ENCODE measurements at places on chromosomes 12 and 14.
A peak's percentile ranks its signal among the peaks of the same experiment; 100 is the strongest.

DNA sequence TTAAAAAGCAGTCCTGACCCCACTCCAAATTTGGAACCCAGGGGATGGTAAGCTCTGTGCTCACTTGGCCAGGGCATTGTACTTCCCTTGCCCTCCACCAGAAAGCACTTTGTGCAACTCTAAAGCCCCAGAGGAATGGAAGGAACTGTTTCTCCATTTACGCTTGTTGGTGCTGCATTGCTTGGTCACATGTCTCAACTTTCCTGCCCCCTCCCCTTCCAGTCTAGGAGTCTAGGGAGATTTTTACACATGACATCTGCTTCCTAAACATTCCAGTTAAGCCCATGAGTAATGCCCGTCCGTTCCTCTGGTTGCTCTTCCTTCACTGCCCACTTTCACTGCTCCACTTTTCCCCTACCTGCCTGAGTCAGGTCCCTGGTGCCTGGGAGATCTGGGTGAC is 92.6 kb upstream of the MAP1LC3B2 start:
- peak; percentile 70 for DNase-seq

DNA sequence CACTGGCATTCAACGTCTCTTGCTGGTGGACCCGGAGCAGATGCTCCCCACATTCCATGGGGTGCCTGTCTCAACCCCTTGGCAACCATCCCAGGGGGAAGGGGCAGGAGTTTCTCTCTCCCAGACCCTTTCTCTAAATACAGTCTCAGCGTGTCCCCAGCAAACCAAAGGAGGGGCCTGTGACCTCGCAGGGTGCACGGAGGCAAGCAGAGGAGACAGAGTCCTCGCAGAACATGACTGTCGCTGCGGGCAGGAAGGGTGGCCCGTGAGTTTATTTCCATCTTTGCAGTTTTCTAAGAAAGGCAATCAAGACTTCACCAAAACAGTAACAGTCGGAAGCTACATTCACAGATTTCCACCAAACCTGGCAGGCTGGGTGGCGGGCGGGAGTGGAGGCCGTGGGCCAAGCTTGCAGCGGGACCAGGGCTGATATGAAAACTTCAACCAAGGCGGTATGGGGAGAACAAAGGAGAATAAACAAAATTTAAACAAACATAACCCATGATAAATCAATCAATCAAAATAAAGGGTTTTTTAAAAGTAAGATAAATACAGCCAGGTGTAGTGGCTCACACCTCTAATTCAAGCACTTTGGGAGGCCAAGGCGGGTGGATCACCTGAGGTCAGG is 18.6 kb downstream of the BRF1 start:
- DNase-seq, result no peak

GRCh38 chr12:126747530-126748149 is 1519.3 kb upstream of the TMEM132C start:
- DNase-seq, result peak; percentile 35

DNA sequence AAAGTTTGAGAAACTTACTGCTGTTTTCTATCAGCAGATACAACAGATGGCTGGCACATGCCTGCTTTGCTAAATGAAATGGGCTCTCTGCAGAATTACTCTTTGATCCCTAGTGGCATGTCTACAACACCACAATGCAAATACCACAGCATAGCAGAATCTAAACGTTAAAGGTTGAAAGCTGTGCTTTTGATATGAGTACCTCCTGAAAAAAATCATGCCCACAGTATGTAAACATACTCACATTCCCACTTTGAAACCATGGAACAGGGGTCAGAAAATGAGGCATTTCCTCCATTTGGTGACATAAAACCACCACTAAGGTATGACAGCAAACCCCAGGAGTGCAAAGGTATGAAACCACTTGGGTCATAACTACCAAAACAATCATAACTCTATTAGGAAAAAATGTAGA is 7.5 kb downstream of the WIF1 start:
- DNase-seq, result no peak

GRCh38 chr12:69007101-69007854 is 74.3 kb upstream of the CPM start:
- DNase-seq, result peak; percentile 31

DNA sequence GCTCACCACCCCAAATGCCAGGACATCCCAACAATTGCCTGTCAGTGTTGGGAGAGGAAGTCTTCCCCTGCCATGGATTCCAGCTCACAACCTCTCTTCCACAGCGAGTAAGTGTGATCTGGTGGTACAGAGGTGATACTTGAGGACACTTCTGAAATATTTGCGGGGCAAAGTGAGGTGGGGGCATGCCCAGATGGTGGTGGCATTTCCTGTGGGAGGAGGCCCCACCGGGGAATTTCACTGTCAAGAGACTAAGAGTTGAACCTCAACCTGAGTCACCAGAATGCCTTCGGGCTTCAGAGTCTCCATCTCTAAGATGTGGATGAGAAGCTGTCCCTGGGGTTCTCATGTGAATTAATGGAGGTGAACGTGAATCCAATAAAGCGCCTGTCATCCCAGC is 122.3 kb upstream of the RFLNA start:
- peak; percentile 81 for DNase-seq

- DNase-seq, result peak; percentile 85
These were observed 426.9 kb upstream of the MIS18BP1 start for GRCh38 chr14:45679853-45680252.

- no peak for DNase-seq
These were observed 25.4 kb downstream of the DNAH10 start for GRCh38 chr12:123787466-123787865.

- DNase-seq, result no peak
These were observed 55.7 kb downstream of the APOBEC1 start for GRCh38 chr12:7610006-7610405.

DNA sequence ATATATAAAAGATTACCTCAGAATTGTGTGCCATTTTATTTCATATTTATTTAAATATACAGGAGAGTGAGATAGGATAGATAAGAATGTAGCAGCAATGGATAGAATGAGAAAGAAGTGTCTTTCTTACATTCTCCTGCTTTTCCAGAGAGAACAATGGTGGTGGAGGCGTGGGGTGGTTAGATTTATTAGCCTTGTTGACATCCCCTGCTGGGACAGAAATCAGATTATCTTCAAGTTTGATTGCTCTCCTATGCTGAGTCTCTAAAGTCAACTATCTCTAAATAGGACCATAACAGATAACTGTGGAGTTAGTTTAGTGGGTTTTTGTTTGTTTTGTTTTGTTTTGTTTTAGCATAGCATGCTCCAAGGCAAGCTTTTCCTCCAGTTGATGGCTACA is 397.6 kb downstream of the LRFN5 start:
- no peak for DNase-seq

DNA sequence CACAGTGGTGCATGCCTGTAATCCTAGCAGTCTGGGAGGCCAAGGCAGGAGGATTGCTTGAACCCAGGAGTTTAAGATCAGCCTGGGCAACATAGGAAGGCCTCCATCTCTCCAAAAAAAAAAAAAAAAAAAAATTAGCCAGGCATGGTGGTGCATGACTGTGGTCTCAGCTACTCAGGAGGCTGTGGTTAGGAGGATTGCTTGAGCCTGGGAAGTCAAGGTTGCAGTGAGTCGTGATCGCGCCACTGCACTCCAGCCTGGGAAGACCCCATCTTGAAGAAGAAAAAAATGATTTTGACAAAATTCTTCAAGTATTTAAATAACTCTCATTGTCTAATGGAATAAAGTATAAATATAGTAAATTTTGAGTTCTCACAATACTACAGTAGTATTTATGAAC is 219.2 kb upstream of the SSTR1 start:
- no peak for DNase-seq

- no peak for DNase-seq
These were observed 812 bp downstream of the NABP2 start for GRCh38 chr12:56224954-56225353.

DNA sequence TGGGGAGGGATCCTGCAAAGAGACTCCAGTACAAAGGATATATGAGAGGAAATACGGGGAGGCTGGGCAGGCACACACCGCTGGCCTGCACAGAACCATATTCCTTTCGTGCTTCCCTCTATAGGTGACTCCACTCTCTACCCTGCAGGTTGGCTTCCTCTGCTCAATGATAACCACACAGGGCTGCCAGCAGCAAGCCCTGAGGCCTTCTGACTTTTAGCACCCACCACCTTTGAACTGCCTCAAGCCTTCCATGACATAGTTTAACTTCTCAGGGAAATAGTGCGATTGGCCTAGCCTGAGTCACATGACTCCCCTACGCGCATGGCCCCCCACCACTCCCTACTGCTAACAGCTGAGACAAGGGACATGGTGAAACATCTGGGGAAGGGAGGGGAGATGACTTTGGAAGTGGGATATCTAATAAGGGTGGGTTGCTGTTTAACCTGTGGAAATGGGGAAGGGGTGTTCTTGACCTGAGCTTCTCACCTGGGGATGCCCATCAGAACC is 3.0 kb upstream of the FOXN3 start:
- DNase-seq, result no peak

GRCh38 chr12:77300811-77301210 is 235.4 kb upstream of the E2F7 start:
- DNase-seq, result no peak

DNA sequence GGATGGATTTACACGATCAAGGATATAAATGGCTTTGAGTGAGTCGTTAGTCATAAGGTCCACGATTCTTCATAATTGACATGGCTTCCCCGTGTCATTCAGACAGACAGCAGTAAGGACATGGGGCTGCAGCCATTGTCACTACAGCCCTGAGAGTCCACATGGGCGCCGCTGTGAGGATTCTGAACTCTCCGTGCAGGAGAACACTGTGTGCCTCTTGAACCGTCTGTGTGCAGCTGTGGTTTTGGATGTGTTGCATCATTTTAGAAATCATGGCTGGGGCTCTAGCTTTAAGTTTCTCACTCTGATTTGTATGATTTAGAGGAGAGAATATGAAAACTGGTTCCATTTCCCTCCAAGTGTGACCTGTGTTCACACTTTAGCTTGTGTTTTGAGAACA is 47.2 kb downstream of the NPAS3 start:
- no peak for DNase-seq

DNA sequence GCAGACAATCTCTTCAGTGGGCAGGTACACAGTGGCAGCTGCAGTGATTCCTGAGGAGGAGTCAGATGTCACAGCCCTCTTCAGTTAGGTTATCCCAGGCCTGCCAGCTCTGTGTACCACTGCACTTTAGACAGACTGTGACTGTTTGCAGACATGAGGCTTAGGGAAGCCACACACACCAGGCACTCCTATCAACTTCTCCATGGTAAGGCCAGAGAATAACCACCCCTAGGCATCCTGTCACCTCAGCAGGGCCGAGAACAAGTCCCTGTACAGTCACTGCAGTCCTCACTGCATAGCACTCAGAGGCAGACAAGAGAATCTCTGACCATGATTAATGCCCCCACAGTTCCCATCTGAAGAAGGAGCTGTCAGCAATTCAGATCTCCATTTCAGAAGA is 296.5 kb downstream of the GALC start:
- DNase-seq, result no peak

DNA sequence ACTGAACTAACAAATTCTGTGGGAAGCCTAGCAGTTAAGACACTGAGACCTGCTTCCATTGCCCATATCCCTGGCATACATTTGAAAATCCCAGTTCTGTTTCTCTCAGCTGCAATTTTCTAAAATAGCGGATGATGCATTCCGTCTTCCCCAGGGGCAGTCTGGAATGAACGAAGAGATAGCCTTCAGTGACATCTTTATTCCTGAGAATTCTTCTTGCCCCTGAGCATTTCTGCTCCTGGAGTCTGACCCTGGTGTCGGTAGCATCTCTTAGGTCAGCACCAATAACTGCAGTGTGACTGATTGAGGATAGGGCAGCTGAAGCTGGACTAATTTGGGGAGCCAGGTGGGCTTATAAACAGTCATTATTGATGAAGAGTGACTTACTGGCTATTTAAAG is 552.5 kb downstream of the DIO2 start:
- DNase-seq, result no peak

- DNase-seq, result no peak
These were observed 276.8 kb downstream of the PCNX1 start for GRCh38 chr14:71183876-71184689.

DNA sequence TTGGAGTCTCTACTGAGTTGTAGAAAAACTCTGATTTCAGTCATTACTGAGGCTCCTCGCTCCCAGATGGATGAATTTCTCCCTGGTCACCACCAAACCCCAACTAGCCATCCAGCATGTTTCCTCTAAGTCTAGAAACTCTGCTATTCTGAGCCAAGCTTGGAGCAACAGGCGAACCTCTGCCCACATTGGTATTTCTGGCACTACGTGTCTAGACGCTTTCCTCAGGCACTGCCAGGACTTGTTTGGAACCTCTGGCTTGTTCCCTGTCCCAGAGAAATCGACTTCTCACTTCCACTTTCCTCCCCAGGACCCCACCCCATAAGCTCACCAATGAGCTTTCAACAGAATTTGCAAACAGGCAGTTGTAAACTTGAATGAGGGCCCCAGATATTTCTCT is 27.6 kb downstream of the WSCD2 start:
- DNase-seq, result no peak

GRCh38 chr14:53004976-53005375 is 54.1 kb upstream of the FERMT2 start:
- DNase-seq, result no peak

DNA sequence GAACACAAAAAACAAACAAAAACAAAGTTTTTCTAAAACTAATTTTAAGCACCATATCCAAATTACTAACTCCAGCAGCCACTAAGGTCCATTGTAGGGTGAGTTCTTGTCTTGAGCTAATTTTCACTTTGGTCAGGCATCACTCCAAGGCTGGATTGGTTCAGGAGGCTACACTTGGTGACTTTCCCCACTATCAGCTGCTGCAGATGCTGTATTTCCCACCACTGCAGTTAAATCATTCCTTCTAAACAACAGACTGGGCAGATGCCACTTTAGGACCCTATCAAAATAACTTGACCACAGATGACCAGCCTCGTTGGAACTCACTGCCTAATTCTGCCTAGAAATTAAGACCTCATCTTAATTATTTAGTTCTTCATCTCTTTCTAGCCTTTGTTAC is 140.5 kb downstream of the SLC16A7 start:
- no peak for DNase-seq

GRCh38 chr12:64392221-64392620 is 1.7 kb upstream of the C12orf56 start:
- peak; percentile 39 for DNase-seq

- no peak for DNase-seq
These were observed at the start of gene LRFN5 for GRCh38 chr14:41606532-41607303. Gene LRFN5, plus strand, starts transcription at chr14:41606876.

- peak; percentile 76 for DNase-seq
These were observed 24.5 kb downstream of the SSH1 start for GRCh38 chr12:108832730-108833354.

DNA sequence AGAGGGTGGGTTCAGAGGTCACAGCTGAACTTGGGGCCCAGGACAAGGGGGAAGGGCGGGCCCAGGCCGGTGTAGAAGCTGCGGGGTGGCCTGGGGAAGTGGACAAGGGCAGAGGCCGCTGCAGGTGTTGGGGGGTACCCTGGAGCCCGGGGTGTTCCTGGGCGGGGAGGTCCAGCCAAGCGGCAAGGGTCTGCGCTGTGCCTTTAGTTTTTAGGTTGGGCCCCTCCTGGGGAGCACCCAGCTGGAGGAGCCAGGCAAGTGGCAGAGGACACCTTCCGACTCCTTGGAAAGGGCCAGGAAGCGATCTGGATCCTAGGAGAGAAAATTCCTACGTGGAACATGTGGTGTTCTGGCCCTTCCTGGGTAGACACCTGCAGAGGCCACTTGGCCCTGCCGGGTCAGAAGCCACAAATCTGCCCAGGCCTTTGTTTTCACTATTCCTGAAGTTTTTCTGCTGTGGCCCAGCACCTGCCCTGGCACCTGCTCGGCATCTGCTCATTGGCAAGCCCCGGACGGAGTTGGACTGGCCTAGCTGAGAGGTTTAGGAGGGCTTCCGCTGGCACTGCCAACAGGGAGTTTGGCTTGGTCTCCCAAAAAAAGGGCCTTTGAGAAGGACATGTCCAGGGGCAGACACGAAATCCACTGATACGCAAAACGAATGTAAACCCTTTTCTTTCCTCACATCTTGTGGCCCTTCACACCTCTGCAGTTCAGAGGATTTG is 61.1 kb downstream of the SMUG1 start:
- DNase-seq, result no peak
